T-helper 1 cell (primary cell): ENCODE measurements at places on chromosomes 13 and 19.
A peak's percentile ranks its signal among the peaks of the same experiment; 100 is the strongest.

DNA sequence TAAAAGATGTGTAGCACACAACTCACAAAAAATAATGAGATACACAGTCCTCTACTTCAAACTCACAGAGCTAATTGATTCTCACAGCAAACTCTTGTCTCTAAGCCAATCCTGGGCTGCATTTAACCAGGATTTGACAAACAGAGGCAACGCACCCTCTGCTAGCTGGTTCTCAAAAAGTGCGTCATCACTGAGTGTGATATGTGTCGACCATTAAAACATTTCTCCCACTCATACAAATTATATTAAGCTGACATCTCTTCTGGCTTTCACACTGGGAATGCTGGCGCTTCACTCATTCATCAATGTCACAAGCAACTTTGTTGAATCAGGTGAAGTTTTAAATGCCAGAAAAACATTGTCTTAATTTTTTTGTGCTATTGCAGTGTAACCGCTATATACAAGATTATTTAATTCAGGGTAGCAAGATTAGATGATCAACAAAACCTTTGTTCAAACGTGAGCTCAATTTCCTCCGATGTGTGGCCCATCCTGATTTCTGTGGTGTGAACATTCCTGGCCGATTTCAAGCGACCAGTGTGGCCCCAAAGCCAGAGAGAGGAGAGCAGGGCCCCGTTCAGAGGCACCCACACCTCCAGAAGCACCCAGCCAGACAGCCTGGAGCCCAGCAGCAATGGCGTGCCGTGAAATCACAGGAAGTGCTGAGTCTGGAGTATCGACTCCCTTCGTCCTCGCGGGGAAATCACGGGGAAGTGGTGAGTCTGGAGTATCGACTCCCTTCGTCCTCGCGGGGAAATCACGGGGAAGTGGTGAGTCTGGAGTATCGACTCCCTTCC lies 49.4 kb downstream of the RASA3 start:
- DNase-seq, result no peak

GRCh38 chr19:31532034-31532433 lies 182.8 kb upstream of the TSHZ3 start:
- no peak for DNase-seq

GRCh38 chr13:80305737-80306136 lies 35.2 kb downstream of the SPRY2 start:
- no peak for DNase-seq

DNA sequence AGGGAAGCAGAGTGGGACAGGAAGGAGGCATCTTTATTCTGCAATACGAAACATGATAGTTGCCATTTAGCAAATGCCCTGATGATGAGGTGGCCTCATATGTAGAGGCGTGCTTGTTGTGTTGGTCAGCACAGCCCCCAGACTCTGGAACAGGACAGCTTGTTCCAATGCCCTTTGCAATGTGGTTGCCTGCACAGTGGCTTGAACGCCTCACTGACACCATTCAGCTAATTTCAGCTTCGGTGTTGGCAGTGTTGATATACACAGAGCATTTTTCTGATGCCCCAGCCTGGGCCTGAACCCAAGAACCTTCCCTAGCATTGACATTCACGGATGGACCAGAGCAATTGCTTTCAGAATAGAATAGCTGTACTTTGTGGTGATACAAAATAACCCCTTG lies 133.3 kb downstream of the HS6ST3 start:
- no peak for DNase-seq

DNA sequence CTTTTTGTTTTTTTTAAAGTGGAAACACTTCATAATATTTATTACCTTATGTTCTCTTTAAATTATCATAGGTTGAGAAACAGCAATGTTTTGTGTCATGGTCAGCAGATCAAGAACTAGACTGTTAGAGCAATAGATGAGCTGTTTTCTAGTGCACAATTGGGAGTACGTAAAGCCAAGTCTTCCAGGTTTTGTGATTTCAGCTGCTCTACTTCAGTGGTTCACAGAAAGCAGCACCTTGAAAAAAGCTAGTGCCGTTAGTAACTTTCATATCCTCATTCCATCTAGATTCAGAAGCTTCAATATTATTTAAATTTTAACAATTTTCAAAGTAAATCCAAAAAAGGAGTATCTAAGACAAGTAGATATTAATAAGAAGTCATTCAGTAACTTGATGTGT lies 1.9 kb downstream of the GPR18 start:
- DNase-seq, result no peak

GRCh38 chr13:28421676-28422410 lies 73.1 kb downstream of the FLT1 start:
- no peak for DNase-seq

DNA sequence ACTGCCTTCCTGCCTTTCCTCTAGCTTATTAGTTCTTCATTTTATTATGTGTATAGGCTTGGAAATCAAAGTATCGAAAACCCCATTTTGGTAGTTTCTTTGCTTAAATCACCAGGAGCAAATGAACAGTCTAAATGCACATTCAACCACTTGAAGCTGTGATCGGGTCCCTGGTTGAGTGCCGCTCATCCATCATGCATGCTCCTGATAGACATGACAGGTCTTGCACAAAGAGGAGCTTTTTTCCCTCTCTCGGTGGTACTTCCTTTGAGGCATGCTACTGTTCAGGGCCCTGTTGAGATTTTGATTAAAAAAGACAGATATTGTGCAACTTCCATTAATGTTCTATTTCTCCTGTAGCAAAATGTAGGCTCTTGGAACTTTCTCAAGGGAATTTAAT lies 185.8 kb downstream of the OLFM4 start:
- DNase-seq, result no peak

DNA sequence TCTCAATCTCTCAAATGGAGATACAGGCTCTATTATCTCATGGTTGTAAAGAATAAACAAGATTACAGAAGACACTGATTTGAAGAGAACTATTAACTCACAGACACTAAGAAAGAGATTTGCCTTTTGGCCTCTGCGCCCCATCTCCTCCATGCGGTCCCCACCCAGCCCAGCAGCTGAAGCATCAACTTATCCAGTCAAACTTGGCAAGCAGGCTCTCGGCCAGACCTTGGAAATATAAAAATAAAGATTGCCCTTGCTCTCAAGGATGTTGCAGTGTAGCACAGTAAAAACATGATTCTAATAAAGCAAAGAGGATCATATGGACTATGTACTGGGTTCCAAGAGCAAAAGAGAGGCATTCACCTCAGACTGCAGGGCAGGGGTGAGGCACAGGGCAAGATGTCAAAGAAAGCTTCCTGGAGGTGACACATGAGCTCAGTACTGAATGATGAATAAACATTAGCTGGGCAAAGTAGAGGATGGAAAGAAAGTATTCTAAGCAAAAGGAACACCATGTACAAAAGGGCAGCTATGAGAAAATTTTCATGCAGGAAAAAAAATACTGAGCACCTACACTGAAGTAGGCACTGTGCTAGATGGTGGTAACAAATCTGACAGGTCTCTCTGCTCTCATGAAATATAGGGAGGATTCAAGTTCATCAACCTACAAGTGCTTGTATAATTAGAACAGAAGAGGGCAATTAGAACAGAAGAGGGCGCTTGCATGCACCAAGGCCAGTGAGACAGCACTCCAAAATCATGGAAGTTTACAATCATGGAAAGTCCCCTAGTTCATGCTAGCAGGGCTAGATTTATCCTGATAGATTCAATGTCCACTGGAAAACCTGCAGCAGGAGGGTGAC lies 85.0 kb downstream of the SACS start:
- no peak for DNase-seq

GRCh38 chr19:53792721-53793433 lies 31.2 kb downstream of the NLRP12 start:
- peak; percentile 60 for DNase-seq

DNA sequence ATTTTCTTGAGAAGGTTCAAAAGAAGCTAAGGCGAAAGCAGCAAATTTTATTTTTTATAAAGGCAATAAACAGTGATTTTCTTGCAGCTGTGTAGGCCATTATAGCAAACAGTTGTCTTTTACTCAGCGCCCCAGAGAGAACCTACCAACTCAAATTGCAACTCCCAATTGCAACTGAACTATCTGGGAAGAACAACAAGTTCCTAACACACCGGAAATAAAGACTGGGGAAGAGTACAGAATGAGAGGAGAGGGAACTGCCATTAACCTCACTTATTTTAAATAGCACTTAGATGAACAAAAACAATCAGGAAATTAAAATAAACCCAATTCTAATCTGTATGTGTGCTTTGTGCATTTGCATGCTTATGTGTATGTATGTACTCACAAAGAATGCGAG lies 171.1 kb downstream of the KCTD12 start:
- DNase-seq, result no peak

GRCh38 chr19:41478171-41478570 lies 35.2 kb downstream of the ERICH4 start:
- no peak for DNase-seq

DNA sequence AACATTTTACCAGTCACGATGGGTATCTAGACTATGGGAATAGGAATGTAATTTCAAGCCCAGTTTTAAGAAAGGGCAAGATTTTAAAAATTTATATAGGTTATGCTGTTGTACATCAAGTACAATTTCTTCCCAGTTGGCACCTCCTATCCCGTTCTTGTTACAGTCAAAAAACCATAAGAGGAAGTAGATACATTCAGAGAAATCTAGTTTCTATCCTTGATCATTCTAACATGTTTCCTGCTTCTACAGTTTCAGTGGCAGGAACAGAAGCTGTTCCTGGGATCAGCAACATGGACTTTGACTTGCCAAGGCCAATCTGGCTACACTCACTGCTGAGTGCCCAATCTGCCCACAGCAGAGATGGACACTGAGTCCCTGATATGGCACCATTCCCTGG lies 14.7 kb upstream of the FPR3 start:
- DNase-seq, result no peak

DNA sequence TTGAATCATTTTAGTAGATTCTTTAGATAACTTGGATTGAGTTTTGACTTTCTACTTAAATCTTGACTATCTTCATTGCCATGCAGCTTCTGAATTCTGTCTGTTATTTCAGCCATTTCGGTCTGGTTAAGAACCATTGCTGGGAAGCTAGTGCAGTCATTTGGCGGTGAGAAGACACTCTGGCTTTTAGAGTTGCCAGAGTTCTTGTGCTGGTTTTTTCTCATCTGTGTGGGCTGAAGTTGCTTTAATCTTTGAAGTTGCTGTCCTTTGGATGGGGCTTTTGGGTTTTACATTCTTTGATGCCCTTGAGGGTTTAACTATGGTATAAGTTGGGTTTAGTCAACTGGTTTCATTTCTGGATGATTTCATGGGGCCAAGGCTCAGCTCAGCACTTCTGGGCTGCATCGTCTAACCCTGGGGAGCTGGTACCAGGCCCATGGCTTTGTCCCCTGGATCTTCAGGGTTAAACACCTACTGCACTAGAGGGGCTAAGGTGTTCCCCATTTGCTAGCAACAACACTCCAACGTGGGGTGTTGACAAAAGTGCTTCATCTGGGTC lies 10.0 kb upstream of the IGFL2 start:
- DNase-seq, result no peak

DNA sequence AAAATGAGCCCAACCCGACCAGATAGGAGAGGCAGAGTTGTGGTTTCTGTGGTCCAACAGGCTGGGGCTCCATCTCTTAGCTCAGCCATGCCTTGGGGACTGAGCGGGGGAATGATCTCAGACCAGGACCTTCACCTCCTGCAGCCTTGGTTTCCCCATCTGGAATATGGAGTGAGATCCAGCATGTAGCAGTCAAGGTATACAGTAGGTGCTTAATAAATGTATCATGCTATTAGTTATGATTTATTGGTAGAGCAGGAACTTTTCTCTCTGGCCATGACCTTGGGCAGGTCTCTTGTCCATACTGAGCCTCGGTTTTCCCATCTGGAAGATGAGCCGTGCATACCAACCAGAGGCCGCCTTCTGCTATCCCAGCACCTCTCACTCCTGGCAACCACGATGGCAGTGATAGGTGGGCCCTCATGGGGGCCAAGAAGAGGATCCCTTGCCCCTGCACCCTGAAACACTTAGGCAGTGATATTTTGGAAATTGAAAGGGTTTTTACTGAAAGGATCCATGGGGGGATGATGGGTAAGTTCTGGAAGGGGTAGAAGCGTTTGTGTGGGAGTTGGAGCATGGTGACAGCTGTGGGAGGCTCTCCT lies 9.1 kb downstream of the TM6SF2 start:
- no peak for DNase-seq

DNA sequence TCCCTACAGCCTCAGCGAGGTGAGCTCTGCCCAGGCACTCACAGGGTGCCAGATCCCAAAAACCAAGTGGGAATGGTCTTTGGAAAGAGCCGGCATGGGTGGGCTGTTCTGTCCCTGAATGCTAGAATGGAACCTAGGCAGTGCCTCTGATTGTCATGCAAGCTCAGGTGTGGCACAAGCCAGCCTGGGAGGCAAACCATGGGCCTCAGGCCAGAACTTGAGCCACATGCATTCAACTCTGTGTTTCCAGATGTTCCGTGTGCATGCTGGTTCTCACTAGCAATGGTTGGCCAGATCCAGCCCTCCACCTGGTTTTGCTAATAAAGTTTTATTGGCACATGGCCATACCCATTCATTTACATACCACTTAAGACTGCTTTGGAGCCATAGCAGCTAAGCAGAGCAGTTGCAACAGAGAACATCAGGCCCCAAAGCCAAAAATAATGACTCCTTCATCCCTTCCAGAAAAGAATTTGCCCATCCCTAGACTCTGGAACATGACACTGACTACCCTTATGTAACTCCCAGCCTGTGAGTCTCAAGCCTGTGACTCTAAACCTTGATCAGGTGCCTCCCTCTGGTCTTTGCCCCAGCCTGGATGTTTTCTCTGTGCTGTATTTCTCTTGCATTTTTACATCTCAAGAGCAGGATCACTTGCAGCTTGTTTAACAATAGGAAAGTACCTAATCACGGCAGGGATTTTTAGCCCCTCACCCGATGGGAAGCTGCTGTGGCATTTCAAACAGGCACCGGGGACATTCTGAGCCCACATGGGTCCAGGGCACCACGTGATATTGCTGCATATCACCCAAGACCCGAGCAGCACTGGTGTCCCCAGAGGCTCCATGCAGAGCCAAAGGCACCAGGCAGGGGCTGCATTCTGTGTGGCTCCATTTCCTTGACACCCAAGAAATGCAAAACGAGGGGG lies 55.4 kb upstream of the USE1 start:
- DNase-seq, result no peak

GRCh38 chr13:111621164-111621563 lies 300.7 kb downstream of the TEX29 start:
- DNase-seq, result no peak

GRCh38 chr13:31739226-31739625 lies at the start of gene RXFP2:
Gene RXFP2 (plus strand): TSS chr13:31739526. CDS start chr13:31739613, 87 bp downstream.
- no peak for DNase-seq

- DNase-seq, result no peak
Observed at GRCh38 chr13:20230913-20231838, 943 bp downstream of the GJB6 start.

DNA sequence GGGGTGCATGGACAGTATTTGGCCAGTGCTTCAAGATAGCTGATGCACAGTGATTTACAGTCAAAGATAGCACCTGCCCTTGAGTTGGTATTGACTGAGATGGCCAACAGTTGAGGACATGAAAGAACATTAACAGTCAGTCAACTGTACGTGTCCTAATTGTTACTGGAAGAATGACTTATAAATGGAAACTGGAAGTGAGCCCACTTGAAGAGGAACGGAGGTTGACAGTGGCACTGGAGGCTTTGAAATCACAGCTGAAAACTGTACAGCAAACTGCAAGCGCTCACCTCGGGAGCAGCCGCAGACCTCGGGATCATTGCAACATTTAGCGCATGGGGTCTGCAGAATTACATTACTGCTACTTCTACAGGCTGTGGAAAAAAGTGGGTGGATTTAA lies 77.1 kb downstream of the GGACT start:
- DNase-seq, result no peak
